Stimulated activated CD4-positive, alpha-beta T cell treated with anti-CD3 and anti-CD28 coated beads, Interleukin-15, amount 100 ng/mL, for 24 hours (primary cell): ENCODE measurements at places on chromosomes 7 and 10.

DNA sequence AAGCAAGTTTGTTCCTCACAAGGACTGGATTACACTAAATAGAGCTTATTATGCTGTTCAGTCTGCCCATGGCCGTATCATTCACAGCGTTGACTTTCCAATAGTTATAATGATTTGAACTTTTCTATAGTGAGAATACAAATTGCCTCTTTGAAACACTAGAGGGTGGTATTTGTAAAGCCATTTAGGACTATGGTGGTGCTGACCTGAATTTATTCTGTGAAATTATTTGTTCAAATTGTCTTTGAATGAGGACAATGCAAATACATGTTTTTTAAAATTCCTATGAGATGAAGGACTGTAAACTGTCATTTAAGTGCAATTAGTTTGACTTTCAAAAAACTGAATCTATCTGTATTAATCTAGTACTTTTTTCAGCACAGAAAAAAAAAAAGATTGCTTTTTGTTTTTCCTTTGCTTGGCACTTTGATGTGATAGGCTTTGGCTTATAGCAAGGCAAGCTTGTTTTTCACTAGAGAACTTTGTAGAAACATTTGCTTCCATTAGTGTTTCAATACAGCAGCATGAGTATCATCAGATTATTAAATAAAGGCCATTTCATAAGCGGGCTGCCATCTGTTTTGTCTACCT, 122.7 kb upstream of the TMEM229A start:
- DNase-seq, result no peak

GRCh38 chr10:126948355-126949160, 43.3 kb downstream of the DOCK1 start:
- DNase-seq, result no peak

GRCh38 chr10:61338146-61338545, 115.0 kb downstream of the TMEM26 start:
- no peak for DNase-seq

GRCh38 chr7:81294897-81295515, 376.2 kb upstream of the SEMA3C start:
- no peak for DNase-seq

DNA sequence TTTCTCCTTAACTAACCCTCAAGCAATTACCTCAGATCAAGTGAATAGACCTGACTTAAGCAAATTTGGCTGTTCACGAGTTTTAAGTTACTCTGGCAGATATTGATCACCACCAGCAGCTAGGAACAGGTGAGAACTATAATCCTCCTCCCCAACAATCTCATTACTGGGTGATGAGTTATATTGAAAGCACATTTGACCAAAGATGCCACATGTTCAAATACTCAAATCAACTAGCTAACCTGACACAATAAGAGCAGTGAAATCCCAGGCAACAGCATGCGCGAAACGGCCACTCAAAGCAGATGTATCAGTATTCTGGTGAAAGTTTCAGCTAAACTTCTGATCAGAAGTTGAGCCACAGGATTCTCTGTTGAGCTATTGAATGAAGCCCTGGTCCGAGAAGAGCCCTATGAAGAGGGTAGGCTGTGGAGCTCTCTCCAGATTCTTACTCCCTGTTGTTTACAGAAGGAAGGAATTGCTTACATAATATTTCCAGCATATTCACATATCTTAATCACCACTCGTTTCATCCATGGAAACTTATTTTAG, 52.6 kb downstream of the CAV1 start:
- DNase-seq, result peak; percentile 20

GRCh38 chr7:80971225-80971624, 52.4 kb upstream of the SEMA3C start:
- DNase-seq, result no peak
